ENCODE measurements at places on chromosomes 5 and 9.

DNA sequence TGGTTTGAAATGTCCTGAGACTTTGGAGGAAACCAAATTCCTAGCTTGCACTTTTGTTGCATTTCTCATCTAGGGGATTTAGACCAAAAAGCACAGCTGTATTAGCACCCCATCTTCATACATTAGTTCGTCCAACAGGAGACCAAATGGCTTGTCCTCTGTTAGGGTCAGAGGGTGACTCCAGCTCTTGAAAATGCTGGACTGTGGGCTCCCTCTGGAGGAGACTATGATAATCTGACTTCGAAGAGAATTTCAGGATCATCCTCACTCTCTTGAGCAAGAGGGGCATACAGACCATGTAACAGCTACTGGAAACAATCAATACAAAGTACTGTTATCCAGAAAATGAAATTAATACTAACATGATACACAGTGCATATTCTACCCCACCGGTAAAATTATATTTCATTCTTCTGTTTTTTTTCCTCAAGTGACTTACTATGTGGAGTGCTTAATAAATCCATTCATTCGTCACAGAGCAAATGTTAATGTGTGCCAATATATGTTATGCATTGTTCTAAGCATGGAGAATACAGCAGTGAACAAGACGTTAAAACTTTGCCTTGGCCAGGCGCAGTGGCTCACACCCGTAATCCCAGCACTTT is 63.7 kb upstream of the PPP2CA start:
- peak; percentile 27 for DNase-seq

DNA sequence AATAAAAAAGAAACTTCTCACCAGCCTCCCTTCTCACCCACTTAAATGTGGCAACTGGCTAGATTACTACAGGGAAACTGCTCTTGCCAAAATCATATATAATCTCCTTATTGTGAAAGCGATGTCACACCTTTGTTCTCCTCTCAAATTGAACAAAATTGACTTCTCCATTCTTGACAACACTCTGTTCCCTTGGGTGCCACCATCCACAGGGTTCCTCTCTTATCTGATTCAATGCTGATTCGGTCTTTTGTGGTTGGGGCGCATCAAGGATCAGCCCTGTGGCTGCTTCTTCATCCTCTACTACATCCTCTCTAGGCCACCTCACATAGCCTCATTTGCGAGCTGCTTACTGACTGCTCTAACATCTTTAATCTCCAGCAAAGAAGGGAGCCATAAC is 86.1 kb downstream of the EDIL3 start:
- no peak for DNase-seq

GRCh38 chr5:11222169-11222568 is 461.1 kb upstream of the DAP start:
- DNase-seq, result no peak

DNA sequence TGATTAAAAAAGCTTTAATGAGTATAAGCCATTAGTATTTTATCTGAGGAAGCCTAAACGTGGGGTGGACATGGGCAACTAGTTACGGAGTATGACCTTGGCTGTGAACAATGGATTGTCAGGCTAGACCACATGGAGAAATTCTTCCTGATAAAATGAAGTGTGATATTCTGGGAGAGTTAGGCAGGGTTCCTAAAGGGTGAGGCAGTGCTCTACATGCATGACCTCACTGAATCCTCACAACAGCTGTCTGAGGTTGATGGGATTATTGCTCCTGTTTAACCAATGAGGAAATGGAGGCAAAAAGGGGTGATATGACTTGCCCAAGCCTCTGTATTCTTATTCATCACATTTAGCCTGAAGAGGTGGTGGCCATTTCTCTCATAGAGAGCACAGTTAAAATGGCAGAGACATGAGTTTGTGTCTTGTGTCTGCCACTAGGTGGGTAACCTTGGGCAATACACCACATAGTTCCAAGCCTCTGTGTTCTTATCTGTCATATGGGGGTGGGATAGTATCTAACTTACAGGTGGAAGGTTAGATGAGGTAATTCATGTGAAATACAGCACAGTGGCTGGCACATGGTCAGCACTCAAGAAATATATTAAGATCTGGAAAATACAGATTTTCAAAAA is 96.1 kb upstream of the NR3C1 start:
- no peak for DNase-seq

DNA sequence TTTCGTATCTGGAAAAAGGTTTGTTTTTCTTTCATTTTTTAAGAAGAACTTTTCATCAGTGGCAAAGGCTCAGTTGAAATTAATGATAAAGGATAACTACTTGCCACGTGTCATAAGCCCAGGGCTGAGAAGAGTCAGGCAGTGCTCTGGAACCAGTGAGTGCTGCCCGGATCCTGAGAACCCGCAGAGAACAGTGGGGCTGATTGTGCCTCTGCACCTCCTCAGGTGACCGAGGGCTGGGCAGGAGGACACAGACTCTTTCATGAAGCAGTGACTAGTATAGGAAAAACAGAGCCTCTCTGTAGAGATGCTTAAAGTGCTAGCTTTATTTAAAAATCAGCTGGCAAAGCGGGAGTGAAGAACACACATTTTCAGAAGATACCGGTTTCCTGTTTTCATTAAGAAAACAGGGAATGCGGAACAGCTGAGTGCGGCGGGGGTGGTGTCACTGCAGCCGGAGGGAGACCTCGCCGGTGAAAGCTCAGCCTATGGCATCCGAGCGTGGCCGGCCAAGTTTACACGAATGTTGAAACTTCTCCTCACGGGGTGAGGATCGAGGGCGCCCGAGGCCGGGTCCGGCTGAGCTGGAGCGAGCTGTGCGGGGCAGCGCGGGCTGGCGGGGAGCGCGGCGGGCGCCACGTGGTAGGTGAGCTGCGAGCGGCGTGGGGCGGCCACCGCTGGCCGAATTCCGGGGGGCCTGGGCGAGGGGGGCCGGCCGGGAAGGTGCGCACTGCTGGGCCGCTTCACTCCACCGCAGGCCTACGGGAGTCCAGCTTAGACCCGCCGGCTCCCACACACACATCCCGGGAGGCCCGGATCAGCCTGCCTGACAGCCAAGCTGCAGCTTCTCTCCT is 134.7 kb upstream of the DMRT1 start:
- DNase-seq, result peak; percentile 39

DNA sequence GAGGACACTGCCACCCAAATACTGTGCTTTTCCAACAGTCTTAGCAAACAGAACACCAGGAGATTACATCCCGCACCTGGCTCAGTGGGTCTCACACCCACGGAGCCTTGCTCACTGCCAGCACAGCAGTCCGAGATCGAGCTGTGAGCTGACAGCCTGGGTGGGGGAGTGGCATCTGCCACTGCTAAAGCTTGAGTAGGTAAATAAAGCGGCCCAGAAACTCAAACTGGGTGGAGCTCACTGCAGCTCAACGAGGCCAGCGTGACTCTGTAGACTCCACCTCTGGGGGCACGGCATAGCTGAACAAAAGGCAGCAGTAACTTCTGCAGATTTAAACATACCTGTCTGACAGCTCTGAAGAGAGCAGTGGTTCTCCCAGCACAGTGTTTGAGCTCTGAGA is 28.8 kb downstream of the EPB41L4A start:
- no peak for DNase-seq

GRCh38 chr5:157280927-157281326 is 15.0 kb downstream of the CYFIP2 start:
- DNase-seq, result no peak

DNA sequence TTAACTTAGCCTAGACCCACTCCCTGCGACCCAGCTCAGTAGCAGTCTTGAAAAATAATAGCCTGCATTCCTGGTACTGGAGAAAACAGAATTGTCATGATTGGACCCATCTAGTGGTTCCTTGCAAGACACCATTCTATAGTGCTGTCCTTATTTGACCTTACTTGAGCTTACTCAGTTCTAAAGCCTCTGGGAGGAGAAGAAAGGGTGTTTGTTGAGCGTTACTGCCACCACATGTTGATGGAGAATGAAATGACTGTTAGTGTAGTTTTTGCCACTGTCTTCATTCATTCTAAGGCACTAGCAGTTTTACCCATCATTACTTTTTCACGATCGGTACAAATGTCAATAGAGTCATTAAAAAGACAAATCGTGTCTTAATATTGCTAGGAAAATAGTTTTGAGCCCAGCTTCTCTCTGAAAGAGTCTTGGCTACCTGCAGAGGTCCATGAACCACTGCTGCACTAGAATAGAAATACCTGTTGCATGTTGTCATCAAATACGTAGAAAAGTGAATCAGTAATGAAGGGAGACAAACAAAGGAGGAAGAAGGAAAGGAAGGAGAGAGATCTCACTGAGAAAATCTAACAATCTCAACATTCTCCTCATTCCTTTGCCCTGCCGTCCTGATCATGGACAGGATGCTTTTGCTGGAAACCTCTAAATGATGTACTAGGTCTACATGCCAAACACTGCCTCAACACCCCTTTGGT is 96.0 kb downstream of the LIX1 start:
- no peak for DNase-seq

DNA sequence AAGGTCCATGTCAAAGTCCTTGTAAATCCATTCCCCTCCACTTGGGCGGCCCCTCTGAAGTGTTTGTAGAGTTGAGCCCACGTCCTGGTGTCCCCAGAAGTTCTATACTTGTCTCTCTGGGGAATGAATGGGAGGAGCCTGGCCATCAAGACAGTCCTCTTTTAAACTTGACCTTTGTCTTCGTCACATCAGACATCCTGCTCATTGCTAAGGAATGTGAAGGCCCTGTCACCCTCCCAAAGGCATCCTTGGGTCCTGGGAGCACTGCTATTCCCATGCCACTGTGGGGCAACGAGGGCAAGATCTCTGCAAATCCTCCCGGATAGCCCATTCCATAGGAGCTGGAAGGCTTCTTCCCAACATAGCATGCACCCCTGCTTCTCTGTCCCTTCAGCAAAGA is 235.5 kb downstream of the SLIT3 start:
- DNase-seq, result no peak

DNA sequence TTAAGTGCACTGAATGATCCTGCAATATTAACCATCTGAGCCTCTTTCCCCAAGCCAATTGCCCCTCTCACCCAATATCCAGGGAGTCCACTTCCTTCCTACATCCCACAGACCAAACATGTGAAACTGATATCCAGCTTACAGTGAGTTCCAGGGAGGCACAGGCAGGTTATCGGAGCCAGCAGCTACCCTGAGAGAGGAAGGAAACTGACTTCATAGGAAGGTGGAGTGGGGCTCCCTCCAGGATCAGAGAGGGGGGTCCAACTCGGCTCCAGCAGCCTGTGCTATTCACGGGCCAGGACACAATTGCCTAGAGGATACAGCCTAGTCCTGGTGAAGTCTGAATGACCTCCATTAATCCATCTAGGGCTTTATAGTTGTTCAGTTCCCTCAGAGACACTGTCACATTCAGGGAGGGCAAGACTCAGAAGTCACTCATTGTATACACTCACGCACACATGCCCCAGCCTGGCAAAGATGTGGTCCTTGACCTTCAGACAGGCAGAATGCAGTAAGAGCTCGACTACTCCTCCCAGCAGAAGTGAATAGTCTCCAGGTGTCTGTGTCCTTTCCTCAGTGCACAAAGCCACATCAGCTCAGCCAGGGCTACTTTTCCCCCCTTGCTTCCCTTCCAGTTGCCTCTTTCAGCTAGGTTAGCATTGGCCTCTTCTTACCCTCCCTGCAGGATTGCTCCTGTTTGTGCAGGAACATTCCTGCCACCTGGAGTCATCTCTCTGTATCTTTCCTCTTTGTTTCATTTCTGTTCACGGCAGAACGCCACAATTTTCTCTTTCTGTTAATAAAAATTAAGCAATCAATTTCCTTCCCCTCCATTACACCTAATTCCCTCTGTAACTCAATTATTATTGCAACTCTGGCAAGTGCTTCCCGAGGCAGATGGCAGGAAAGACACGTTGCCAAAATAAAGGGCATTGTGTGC is 501.7 kb downstream of the ARHGEF28 start:
- no peak for DNase-seq

- DNase-seq, result peak; percentile 44
These were observed 30.7 kb downstream of the IFNW1 start for GRCh38 chr9:21110708-21111576.

DNA sequence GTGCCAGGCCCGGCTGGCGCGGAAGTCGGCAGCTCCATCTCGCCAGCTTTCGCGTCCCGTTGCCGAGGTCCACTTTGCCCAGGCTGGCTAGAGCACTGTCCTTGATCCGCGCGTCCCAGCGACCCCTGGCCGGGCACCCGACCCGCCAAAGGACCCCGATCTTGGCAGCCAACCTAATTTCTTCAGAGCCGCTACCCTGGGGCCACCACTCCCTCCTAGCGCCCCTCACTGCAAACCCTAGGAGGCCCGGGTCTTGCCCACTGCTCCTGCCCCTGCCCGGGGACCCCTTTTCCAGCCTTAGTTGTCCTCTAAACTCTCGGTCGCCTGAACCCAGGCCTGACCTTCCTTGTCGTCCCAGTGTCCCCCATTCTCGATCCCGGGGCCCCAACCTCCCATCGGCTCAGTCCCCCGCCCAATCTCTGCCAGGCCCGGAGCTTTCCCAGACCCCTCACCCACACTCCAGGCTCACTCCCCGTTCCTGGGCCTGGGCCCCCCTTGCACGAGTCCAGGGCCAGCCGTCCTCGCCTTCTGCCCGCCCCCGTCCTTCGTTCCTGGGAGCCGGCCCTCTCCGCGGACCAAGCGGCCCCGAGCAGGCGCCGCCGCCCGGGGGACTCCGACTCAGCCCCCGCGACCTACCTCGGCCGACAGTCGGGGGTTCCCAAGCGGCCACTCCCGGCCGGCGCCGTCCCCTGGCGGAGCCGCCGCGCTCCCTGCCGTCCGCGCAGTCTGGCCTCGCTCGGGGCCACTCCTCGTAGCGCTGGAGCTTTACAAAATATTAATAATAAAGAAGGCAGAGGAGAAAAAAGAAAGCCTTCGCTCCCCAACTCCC is 701 bp upstream of the LMX1B start:
- no peak for DNase-seq

- DNase-seq, result no peak
These were observed 197.9 kb upstream of the ANKH start for GRCh38 chr5:15069407-15069905.

DNA sequence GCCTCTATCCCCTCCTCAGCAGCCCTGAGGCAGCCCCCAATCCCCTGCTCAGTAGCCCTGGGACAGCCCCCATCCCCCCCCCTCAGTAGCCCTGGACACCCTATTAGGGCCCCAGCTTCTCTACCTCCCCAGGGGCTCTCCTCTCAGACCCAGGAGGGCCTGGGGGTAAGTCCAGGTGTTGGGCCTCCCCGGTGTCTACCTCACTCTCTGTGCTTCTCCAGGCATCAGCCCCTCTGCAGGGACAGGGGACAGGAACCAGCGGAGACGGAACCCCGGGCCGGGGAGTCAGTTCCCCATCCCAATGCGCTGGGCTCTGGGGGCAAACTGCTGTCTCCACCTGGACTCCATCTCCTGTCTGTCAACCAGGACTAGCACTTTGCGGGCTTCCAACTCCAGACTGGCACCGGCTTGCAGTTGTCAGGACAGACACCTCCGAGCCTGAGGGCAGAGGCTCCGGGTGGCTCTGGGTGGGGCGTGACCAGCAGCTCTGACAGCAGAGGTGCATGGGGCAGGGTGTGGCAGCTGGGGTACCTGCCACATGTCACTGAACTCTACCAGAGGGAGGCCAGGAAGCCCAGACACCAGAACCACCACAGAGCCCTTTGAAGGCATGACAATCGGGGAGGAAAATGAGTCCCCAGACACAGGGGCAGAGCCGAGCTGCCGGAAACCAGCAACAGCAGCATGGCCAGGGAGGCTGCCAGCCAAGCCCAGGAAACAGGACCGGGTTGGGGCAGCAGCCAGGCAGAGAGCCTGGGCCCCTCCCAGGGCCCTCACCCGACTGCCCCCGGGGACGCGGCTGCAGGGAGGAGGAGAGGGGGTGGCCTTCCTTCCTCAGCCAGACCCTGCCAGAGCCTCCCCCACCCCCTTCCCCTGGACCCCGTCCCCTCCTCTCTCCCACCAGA is 17.7 kb upstream of the UBAC1 start:
- no peak for DNase-seq

GRCh38 chr5:35229076-35230037 is 930 bp downstream of the PRLR start:
- no peak for DNase-seq

Measured in germinal center (tissue), 1 donor.